Activated CD4-positive, CD25-positive, alpha-beta regulatory T cell treated with anti-CD3 and anti-CD28 coated beads, Interleukin-2, amount 50 U/mL, for 72 hours (primary cell): ENCODE measurements at places on chromosomes 6 and 20.

GRCh38 chr6:74925683-74926082 is 280.2 kb downstream of the COL12A1 start:
- DNase-seq, result no peak

GRCh38 chr20:39850246-39850645 is 838.8 kb downstream of the MAFB start:
- DNase-seq, result no peak

- no peak for DNase-seq
Observed at GRCh38 chr20:46672543-46673148, 16.6 kb downstream of the TP53RK start.

- DNase-seq, result no peak
Observed at GRCh38 chr6:113293423-113293740, 563.8 kb upstream of the MARCKS start.

DNA sequence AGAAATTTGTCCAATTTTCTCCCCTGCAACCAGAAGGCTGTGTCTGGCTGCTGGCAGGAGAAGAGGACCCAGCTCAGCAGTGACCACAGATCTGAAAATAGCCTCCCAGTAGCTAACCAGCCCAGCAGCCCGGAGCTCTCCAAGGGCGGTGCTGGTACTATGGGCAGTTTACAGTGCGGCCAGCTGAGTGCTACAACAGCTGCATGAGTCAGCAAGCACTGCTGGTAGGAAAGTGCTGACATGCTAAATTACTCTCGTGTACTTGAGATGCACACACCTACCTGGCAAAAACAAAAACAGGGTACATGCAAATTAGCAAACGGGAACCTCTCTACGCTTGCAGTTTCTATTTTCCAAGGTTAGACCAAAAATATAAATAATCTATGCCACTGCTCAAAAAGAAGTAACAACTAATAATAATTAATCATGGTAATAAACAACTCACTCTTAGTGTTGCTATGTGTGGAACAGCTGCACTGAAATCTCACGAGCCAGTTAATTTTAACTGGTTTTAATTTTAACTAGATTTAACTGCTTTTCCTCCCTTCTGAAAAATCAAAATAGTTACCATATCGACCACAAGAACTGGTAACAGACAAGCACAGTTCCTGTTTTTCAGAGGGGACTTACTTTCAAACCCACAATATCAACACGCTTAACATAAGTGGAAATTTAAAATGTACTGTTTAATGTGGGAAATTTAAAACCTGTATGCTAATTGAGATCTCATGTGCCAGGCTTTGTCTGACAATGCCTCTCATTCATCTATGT is 10.8 kb downstream of the BACH2 start:
- DNase-seq, result peak; percentile 59

- DNase-seq, result no peak
Observed at GRCh38 chr6:7258231-7258763, 54.7 kb downstream of the SSR1 start.

GRCh38 chr20:58078741-58079522 is 149.5 kb downstream of the ANKRD60 start:
- DNase-seq, result no peak

GRCh38 chr20:25090492-25091429 is 8.8 kb upstream of the VSX1 start:
- DNase-seq, result peak; percentile 61

DNA sequence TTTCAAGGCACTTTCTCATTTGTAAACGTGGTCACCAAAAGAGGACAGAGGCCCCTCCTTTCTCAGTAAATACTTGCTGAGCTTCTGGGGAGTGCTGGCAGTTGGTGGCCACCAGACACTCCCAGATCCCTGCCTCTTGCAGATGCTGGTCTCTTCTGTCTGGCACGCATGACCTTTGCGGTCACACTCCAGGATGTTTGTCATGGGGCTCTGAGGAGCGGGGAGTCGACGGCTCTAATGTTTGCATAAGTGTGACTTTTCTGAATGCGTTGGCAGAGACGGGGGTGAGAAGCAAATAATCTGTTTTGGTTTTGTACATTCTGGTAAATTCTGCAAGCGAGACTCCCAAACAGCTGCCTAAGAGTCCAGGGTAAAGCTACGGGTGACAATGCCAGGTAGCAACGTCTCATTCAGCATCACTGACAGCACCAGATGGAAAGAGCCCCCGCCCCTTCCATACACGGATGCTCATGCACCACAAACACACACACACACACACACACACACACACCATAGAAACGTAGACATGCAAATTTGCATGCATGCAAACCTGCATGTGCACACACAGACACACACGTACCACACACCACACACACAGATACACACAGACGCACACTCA is 101.1 kb downstream of the YTHDF1 start:
- no peak for DNase-seq

DNA sequence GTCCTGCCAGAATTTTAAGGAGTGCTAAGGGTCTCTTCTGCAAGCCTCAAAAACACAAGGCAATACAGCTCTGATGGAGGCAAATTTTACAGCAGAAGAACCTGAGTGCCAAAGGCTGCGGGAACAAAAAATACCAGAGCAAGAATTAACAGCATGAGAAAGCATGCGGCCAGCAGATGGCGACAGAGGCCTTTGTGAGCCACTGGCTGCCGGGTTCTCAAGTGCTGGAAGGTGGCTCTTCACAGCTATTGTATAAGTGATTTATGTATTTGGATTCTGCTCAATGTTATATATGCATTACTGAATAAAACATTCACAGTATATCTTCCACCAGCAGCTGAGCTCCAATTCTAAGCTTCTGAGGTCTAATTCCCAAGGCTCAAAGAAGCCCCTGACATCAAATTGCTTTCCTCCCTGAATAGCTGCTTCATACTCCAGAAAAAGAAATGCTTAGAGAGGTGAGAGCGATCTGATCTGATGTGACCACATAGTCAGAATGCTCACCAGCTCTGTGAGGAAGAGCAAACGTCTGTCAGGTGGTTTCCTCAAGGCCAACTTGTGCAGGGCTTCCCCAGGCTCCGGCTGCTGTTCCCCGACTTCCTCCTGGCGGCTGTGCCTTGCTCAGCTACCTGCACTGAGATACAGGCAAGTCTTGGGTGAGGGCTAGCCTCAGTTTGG is 58.6 kb downstream of the PPP1R3G start:
- DNase-seq, result peak; percentile 83

DNA sequence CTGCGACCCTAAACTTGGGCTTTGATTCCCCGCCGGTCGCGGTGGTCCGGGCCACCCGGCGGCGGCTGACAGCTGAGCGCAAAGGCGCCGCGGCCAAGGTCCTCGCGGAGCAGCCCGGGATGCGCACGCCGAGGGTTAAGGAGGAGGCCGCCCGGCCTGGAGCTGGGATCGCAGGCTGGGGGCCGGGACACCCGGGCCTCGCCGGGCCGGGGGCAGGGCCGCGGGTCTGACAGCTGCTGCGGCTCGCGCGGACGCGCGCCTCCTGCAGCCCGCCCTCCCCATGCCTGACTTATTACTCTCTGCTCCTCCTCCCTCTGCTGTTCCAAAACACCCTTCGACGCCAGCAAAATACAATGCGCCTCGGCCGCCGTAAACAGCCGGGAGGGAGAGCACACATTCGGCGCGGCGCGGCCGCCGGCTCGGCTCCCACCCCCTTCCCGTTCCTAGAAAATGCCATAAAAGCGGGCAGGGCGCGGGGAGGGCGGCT is 746 bp downstream of the BACH2 start:
- DNase-seq, result peak; percentile 68

DNA sequence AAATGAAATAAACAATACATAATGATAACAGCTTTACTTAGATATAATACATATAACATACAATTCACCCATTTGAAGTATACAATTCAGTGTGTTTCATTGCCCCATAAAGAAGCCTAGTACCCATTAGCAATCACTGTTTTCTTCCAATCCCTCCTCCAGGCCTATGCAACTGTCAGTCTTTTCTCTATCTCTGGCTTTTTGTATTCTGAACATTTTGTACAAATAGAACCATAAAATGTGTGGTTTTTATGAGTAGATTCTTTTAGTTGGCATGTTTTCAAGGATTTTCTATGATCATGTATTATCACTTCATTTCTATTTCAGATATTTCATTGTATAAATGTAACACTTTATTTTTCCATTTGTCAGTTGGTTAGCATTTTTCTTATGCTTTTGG is 54.6 kb upstream of the MYO6 start:
- no peak for DNase-seq

- no peak for DNase-seq
Observed at GRCh38 chr6:16694781-16695578, 66.3 kb downstream of the ATXN1 start.
